T-cell (primary cell): ENCODE measurements at places on chromosomes 1 and 21. TPM values are rescaled to one million over a fixed set of nuclear protein-coding genes. Genes with fewer than 3 reads are reported as not detected.

GRCh38 chr1:151841141-151841540 is 1.5 kb upstream of the C2CD4D start:
- peaks cover 39% of the 10 kb centered on the region for H3K4me1 ChIP-seq
- H3K36me3 ChIP-seq = no peaks in the 10 kb centered on the region
- H3K27ac ChIP-seq = peak overlapping the region; percentile 20
- no peak overlapping the region for H3K4me3 ChIP-seq

DNA sequence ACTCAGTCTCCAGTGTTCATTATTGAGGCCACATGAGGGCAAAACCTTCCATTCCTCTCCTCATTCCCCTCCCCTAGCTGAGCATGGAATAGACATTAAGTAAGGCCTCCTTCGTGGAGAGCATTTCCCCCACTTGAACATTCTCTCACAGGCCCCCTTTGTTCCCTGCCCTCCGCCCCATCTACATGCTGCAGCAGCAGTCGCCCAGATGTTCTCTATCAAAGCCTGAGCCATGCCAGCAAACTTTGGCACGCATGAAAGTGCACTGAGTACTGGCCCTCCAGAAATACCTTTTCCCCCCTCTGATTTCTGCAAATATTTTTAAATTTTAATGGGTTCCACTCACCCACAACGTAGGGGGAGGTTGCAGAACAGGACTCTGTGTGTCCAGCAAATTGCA is 20.9 kb upstream of the GORAB start:
- DNase-seq = no peak
- no peaks in the 10 kb centered on the region for H3K36me3 ChIP-seq
- no peak overlapping the region for H3K4me3 ChIP-seq
- H3K27me3 ChIP-seq = no peaks in the 10 kb centered on the region
- no peak overlapping the region for H3K27ac ChIP-seq

DNA sequence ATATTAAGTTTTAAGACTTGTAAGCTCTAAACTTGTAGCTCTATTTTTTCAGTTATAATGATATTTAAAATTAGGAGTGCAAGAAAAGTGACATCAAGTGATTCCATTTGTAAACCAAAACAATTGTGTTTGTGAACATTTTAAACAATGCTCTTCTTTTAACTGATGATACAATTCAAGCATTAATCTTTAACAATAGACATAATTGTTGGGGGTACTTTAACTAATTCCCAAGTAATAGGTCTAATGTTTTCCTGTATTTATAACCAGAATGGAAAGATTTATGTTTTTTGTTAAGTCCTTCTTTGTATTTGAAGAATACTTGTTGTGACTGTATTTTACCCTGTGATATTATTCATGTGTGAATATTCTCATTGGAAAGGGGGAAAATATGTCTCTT is 6.8 kb downstream of the ATG4C start:
- no peaks in the 10 kb centered on the region for H3K27me3 ChIP-seq
- peaks cover 3% of the 10 kb centered on the region for H3K4me1 ChIP-seq
- DNase-seq = no peak
- H3K27ac ChIP-seq = no peak overlapping the region
- H3K36me3 ChIP-seq = no peaks in the 10 kb centered on the region

- H3K4me3 ChIP-seq = no peak overlapping the region
- no peak for DNase-seq
- H3K27me3 ChIP-seq = no peaks in the 10 kb centered on the region
Observed at GRCh38 chr1:37574834-37575480, 18.2 kb downstream of the DNALI1 start.

HSD11B1 gene
- 1.1 TPM for total RNA-seq

DNA sequence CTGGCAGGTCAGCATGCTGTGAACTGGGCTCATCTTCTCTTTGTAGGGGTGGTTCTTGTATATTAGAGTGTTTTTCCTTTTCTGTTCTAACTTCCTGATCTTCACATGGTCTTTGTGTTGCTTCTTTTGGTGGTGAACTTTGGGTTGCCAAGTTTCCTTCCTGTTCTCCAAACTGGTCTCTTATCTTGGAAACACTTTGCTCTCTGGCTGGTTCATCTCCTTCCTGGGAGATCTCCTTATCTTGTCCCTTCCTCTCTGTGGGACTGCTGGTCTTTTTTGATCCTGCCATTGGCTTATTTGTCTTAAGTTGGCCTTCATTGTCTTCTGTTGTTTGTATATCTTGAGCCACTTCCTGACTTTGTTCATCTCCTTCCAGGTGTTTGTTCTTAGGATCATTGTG is 2.1 kb downstream of the TCHHL1 start:
- no peaks in the 10 kb centered on the region for H3K4me1 ChIP-seq
- H3K27me3 ChIP-seq = peaks cover 6% of the 10 kb centered on the region
- no peak overlapping the region for H3K4me3 ChIP-seq
- no peaks in the 10 kb centered on the region for H3K36me3 ChIP-seq
- H3K27ac ChIP-seq = no peak overlapping the region
- DNase-seq = no peak

ANKRD35 gene
- not detected for total RNA-seq

DNA sequence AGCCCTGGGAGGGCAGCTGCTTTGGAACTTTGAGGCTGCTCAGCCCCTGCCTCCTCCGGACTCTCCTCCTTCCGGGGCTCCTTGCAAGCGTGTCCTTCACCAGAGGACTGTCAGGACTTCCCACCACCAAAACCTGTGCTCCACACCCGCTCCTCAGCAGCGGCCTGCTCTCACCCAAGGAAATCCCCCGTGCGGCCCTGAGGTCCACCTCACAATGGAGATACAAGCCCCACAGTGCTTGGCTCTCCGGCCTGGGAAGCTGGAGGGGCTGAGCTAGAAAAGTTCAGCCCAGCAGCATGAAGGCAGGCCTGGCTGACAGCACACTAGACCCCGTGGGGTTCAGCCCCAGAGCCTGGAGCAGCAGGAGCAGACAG is 33.6 kb downstream of the PGBD5 start:
- no peak for DNase-seq
- H3K4me1 ChIP-seq = no peaks in the 10 kb centered on the region
- H3K27me3 ChIP-seq = no peaks in the 10 kb centered on the region
- no peaks in the 10 kb centered on the region for H3K36me3 ChIP-seq
- H3K4me3 ChIP-seq = no peak overlapping the region
- no peak overlapping the region for H3K27ac ChIP-seq

DNA sequence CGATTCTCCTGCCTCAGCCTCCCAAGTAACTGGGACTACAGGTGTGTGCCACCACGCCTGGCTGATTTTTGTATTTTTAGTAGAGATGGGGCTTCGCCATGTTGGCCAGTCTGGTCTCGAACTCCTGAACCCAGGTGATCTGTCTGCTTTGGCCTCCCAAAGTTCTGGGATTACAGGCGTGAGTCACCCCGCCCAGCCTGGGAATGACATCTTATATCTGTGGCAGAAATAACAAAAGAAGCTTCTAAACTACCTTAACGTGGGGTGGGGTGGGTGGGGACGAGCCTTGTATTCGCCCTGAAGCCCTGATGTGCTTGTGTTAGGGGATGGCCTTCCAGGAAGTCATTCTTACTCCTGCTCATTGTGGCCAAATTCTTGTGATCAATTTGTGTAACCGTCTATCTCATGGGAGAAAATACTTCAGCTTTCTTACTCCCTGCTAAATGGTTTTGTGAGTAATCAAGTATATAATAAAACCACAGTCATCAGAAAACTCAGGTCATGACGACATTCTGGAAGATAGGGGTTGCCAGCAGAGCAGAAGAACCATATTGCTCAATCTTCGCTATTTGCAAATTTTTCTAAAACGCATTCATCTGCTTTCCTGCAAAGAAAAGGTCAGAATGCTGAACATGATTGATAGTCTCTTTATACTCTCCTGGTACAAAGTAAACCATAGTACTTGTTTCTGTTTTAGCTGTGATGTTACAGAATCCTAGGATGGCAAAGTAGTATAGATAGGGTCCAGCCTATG is 63.2 kb downstream of the DIRAS3 start:
- H3K27ac ChIP-seq = no peak overlapping the region
- no peaks in the 10 kb centered on the region for H3K4me1 ChIP-seq
- H3K27me3 ChIP-seq = no peaks in the 10 kb centered on the region
- no peaks in the 10 kb centered on the region for H3K36me3 ChIP-seq

OMA1 gene
- 43.9 TPM for total RNA-seq

DNA sequence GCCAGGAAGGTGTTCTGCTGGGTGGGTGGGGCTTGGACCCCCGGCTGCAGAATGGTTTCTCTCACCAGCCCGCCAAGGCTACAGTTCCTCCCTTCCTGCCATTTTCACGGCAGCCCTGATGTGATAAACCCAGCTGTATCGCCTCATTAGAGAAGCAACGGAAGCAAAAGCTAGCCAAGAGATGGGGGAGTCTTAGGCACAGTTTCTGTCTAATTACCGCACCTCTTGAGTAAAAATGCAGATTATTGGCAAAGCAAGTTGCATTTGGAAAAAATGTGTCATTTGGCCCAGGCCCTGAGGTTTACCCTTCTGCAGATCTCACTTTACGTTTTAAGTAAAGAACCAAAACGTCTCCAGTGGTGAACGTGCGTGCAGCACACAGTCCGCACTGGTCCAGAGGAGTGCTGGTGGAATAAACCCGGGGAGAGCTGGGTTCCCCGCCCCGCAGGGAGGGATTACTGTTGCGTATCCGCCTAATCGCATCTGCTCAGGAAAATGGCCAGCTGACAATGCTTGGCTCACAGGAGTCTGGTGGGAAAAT is 109.9 kb downstream of the GALNT2 start:
- no peaks in the 10 kb centered on the region for H3K27me3 ChIP-seq
- no peaks in the 10 kb centered on the region for H3K36me3 ChIP-seq

- H3K4me3 ChIP-seq = no peak overlapping the region
- peaks cover 10% of the 10 kb centered on the region for H3K36me3 ChIP-seq
- no peaks in the 10 kb centered on the region for H3K27me3 ChIP-seq
- no peak for DNase-seq
- peaks cover 2% of the 10 kb centered on the region for H3K4me1 ChIP-seq
Observed at GRCh38 chr1:145857170-145857569, 1.7 kb downstream of the PIAS3 start.

DNA sequence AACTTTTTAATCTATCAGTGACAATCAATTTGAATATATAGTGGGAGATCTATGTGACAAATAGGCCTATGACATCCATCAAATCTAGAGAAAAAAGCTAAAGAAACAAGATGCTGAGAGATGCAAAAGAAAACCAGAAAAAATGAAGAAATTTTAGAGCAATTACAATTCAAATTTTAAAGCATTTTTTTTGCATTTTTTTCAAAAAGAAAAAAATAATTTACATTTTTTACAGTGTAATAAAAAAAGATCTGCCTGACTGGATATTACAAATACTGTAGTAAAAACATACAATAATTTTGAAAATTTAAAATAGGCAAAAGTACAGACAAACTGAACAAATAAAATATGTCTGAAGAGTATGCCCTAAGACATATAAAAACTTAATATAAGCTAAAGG is 14.4 kb downstream of the CD34 start:
- H3K27ac ChIP-seq = no peak overlapping the region
- no peak for DNase-seq
- no peaks in the 10 kb centered on the region for H3K27me3 ChIP-seq
- H3K4me3 ChIP-seq = no peak overlapping the region

- H3K36me3 ChIP-seq = no peaks in the 10 kb centered on the region
- H3K4me1 ChIP-seq = no peaks in the 10 kb centered on the region
- H3K27ac ChIP-seq = no peak overlapping the region
- no peaks in the 10 kb centered on the region for H3K27me3 ChIP-seq
Observed at GRCh38 chr21:37278199-37278598, 11.1 kb upstream of the VPS26C start.

GRCh38 chr1:44812822-44813543 is 4.7 kb downstream of the BTBD19 start:
- no peaks in the 10 kb centered on the region for H3K36me3 ChIP-seq
- peaks cover 70% of the 10 kb centered on the region for H3K4me1 ChIP-seq
- H3K27me3 ChIP-seq = no peaks in the 10 kb centered on the region
- H3K4me3 ChIP-seq = peak overlapping the region; percentile 66

DNA sequence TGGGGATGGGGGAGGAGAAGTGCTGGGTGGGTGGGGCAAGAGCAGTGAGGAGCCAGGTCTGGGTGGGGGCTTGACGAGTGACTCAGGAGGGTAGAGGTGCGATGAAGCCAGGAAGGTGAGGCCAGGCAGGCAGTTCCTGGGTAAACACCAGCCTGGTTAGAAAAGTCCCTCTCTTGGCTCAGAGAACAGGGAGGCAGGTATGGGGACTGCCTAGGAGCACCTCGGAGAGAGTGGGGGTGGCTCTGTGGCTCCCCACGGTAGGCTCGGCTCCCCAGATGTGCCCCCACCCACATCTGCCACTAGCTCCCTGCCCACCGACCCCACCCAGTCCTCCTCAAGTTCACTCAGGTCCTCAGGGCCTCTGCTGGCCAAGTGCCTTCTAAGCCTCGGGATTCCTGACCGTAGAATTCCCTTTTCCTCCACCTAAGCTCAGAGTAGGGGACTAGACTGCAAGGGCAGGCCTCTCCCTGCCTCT is 1.2 kb downstream of the HSPG2 start:
- H3K27ac ChIP-seq = no peak overlapping the region
- DNase-seq = no peak
- no peaks in the 10 kb centered on the region for H3K27me3 ChIP-seq

GRCh38 chr21:43290421-43291346 is 121.9 kb downstream of the CRYAA start:
- H3K27me3 ChIP-seq = peaks cover 22% of the 10 kb centered on the region
- H3K27ac ChIP-seq = no peak overlapping the region
- H3K4me1 ChIP-seq = no peaks in the 10 kb centered on the region
- no peak overlapping the region for H3K4me3 ChIP-seq

- H3K36me3 ChIP-seq = peaks cover 9% of the 10 kb centered on the region
- no peak overlapping the region for H3K4me3 ChIP-seq
- no peaks in the 10 kb centered on the region for H3K27me3 ChIP-seq
- no peak for DNase-seq
Observed at GRCh38 chr1:158998781-158999161, 10.9 kb upstream of the IFI16 start.

DNA sequence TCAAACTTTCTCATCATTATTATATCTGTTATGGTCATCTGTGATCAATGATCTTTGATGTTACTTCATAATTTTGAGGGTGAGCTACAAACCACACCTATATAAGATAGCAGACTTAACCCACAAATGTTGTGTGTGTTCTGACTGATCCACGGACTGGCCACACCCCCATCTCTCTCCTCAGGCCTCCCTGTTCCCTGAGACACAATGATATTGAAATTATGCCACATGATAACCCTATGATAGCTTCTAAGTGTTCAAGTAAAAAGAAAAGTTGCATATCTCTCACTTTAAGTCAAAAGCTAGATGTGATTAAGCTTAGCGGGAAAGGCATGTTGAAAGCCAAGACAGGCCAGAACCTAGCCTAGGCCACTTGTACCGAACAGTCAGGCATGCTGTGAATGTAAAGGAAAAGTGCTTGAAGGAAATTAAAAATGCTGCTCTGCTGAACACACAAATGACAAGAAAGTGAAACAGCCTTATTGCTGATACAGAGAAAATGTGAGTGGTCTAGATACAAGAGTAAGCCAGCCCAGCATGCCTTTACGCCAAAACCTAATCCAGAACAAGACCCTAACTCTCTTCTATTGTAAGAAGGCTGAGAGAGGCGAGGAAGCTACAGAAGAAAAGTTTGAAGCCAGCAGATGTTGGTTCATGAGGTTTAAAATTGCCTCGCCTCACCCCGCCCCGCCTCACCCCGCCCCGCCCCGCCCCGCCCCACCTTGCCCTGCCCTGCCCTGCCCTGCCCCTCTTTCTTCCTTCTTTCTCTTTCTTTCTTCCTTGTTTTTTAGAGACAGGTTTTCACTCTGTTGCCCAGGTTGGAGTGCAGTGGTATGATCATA is 16.5 kb downstream of the CTSS start:
- H3K4me1 ChIP-seq = no peaks in the 10 kb centered on the region
- H3K4me3 ChIP-seq = no peak overlapping the region
- DNase-seq = no peak
